ENCODE measurements at places on chromosomes 1 and 21.

DNA sequence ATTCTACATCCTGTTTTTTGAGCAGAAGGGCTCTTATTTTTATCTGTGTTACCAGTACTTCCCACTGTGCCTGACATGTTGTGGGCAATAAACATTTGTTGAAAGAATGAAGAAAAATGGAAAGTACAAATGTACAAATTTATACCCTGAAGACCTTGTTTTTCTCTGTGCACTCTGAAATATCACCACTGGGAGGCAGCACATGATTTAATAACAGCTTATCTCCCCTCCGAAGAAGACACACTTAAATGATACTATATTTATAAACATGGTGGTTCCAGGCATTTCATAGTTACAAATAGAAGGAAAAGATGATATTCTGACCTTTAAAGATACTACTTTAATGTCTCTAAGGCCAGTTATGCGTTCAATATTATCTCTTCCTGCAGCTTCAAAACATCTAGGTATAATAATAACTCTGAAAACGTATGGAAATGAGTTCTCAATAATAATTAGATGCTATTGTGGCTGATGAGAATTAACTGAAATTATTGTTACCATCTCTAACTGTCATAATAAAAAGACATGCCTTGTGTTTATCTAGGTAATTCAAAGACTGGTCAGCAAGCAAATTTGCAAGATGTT, 12.8 kb downstream of the DYNLT5 start:
- peak; percentile 29 for DNase-seq

- DNase-seq, result peak; percentile 76
Observed at GRCh38 chr21:31659536-31660258, at the start of gene SOD1. Gene SOD1 (plus strand): TSS chr21:31659693. CDS start chr21:31659770, 77 bp downstream.

- DNase-seq, result no peak
Observed at GRCh38 chr1:211327346-211327921, 801 bp downstream of the TRAF5 start.

- no peak for DNase-seq
Observed at GRCh38 chr1:155062702-155063411, 683 bp upstream of the EFNA4 start.

DNA sequence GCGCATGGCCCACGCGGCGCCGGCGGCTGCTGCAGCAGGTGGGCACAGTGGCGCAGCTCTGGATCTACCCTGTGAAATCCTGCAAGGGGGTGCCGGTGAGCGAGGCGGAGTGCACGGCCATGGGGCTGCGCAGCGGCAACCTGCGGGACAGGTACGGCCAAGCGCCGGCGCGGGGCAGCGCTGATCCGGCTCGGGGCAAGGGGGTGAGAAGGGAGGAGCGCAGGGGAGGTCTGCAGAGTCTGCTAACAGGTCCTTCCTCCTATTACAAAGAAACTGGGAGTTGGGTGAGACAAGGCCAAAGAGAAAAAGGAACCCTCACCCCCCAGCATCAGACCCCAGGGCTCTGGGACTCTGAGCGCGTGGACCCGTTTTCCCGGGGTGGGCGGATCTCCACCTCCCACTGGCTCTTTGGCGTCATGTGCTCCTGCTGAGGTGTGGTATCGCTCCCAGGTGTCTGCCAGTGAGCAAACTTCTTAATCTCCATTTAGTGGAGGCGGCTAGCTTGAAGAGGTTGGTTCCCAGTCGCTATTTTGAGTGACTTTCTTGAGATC, 431 bp downstream of the MTARC1 start:
- no peak for DNase-seq

- DNase-seq, result no peak
Observed at GRCh38 chr1:244371242-244372141, 80.2 kb downstream of the ADSS2 start.

DNA sequence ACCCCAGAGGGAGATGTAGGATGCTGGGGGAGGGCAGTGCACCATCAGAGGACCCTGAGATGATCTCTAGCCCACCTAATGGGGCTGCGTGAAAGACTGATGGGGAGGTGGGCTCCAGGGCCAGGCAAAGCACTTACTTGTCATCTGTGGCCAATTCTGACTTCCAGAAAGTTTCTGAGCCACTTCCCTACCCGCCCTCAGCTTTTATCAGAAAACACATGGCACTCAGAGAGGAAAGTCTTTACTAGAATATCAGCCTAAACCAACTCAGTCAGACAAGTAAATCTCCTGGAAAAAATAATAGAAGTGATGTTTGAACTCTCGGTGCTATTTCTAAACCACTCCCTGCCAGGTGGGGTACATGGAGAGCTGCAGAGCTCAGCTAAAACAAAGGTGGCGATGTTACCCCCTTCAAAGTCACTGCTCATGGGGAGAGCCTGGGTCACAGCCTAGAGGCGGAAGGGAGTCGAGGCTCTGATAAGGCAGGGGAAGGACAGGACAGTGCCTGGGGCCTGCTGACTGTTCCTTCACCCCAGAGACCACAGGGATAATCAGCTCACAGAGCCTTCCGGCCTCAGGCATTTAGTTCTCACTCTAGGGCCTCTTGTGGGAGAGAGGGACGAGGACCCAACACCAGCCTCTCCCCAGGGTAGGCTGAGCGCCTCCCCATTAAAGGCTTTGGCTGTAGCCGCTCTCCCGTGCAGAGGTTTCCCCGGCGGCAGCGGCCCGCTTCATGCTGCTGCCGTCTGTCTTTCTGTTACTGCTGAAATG, 14.2 kb downstream of the SMIM12 start:
- no peak for DNase-seq

GRCh38 chr1:26500488-26501175, 28.4 kb downstream of the HMGN2 start:
- DNase-seq, result peak; percentile 15

All from AG04450 (cell line).